Heart right ventricle (tissue), 16 donors: ENCODE measurements at places on chromosomes 4 and X. TPM values are rescaled to one million over a fixed set of nuclear protein-coding genes. Genes with fewer than 3 reads are reported as not detected.

Gene AIMP1
- polyA plus RNA-seq: 25.5 TPM

Gene KIF4A
- polyA plus RNA-seq: 0.07 TPM

Gene CXCL11
- polyA plus RNA-seq: not detected

Gene SPINK2
- polyA plus RNA-seq: not detected

Gene RHOXF2
- not detected for polyA plus RNA-seq

Gene C4orf50
- not detected for polyA plus RNA-seq

Gene PCDH7
- polyA plus RNA-seq: 12.2 TPM

Gene NAT8L
- 0.19 TPM for polyA plus RNA-seq

Gene MAGEA2B
- polyA plus RNA-seq: not detected

Gene OTC
- 0.20 TPM for polyA plus RNA-seq

Gene TBX22
- 0.03 TPM for polyA plus RNA-seq

Gene TBL1X
- polyA plus RNA-seq: 1.8 TPM

Gene MXD4
- 29.6 TPM for polyA plus RNA-seq

Gene EFHC2
- 1.5 TPM for polyA plus RNA-seq

Gene ACE2
- polyA plus RNA-seq: 15.3 TPM

Gene HS6ST2
- polyA plus RNA-seq: 0.26 TPM

Gene FGFR3
- 6.6 TPM for polyA plus RNA-seq

Gene ARMCX2
- 12.4 TPM for polyA plus RNA-seq

Gene PRRG3
- polyA plus RNA-seq: 0.20 TPM

Gene TEX13D
- polyA plus RNA-seq: not detected

Gene CXCL13
- polyA plus RNA-seq: not detected

Gene EPGN
- polyA plus RNA-seq: 0.03 TPM

Gene LUZP4
- not detected for polyA plus RNA-seq

Gene TMEM255A
- 0.16 TPM for polyA plus RNA-seq

Gene PPP1R2C
- not detected for polyA plus RNA-seq

Gene HS3ST1
- polyA plus RNA-seq: 0.88 TPM

Gene MAGEA9B
- polyA plus RNA-seq: not detected
